GM23338 (cell line): ENCODE measurements at places on chromosomes 4 and X.

DNA sequence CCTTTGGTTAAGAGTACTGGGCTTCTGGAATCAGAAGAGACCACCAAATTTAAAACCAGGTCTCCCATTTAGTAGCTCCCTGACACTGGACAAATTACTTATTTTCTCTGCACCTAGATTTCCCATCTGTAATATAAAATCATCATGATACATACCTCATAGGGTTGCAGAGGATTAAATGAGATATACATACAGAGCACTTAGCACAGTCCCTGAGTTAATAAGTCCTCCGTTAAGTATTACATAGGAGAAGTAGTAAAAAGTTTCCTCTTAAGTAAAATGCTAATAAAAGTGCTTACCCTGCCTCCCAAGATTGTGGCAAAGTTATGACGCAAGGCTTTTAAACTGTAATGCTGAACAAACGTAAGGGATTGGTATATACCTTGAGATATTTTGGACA lies 539 bp upstream of the CHIC1 start:
- no peak for DNase-seq

DNA sequence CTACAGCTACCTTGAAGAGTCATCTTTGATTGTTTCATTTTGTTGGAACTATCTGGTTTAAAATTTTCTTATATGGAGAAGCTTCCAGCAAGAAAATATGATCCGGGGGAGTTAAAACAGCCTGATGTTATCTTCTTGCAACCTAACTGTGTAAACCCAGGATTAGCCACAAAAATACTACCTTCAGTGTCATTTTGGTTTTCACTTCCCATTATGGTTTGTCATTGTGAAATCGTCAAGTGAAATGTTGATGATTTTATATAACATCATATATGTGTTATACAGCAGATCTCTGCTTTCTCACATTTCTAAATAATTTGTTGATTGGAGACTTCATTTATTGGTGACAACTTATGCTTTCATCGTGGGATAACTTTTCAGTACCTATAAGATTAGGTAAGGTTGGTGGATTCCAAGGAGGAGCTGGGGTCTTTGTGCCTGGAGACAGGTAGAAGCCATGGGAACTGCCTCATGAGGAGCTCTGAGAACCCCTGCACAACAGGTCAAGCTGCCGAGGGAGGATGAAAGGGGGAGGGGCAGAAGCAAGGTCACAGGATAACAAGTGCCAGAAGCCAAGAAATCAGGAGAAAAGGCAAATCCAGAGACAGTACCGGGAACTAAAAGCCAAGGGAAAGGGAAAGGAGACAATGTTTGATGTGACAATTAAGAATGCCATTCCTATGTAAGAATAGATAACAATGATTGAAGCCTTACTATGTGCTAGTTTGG lies 7.2 kb downstream of the ARHGAP24 start:
- peak; percentile 34 for DNase-seq

DNA sequence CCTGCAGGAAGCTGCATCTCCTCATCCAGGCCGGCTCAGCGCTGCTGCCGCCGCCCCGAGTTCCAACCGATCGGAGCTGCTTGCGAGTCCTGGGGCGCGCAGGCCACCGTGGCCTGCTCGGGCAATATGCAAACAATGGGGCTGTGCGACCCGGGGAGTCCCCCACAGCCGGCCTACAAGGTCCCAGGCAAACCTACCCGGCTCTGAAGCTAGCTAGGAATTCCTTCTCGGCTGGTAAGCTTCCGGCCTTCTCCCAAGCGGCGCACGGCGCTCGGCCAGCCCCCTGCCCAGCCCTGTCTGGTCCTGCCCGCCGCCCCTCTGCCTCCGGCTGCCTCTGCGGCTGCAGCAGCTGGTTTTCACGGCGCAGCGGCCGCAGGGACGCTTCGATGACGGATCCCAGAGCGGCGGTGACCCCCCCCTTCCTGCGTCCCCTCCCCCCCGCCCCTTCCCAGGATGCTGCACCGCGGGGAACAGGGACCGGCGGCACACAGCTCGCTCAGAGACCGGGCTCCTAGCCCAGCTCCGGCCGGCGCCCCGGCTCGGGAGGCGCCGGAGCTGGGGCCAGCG lies 59.4 kb downstream of the TSC22D3 start:
- peak; percentile 75 for DNase-seq

GRCh38 chr4:40956721-40957255 lies 207.0 kb downstream of the NSUN7 start:
- no peak for DNase-seq
